GM23338 (cell line): ENCODE measurements at places on chromosomes 7 and 10.

- no peak for DNase-seq
Measured at GRCh38 chr7:151095828-151096475, 9.7 kb downstream of the AGAP3 start.

GRCh38 chr7:134362587-134363483, 46.1 kb upstream of the SLC35B4 start:
- no peak for DNase-seq

DNA sequence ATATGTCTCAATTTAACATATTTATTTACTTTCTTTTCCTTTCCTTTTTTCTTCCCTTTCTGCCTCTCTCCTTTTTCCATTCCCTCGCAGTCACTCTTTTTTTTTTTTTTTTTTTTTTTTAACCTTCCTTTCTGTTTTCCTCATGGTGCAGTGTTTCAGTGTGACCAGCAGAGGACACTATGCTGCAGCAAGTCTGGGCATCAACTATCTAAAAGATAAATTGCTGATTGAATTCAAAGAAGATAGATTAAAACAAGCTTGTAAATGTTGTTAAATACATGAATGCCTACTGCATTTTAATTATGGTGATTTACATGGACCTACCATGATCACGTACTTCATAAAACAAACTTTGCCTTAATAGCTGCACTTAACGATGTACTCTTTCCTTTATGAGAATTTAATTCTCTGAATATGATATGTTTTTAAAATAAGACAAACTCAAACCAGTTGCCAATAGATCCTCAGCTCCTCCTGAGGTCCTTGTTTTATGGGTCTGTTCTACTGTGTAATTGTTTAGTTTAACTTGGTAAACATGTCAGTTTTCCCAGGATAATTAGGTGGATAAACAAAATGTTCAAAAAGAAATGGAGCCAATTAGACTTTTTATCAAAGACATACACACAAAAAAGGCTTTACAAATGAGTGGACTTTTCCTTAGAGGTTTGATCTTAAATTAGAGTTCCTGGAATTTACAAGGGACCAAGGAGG, 101.0 kb upstream of the AGR3 start:
- peak; percentile 58 for DNase-seq

DNA sequence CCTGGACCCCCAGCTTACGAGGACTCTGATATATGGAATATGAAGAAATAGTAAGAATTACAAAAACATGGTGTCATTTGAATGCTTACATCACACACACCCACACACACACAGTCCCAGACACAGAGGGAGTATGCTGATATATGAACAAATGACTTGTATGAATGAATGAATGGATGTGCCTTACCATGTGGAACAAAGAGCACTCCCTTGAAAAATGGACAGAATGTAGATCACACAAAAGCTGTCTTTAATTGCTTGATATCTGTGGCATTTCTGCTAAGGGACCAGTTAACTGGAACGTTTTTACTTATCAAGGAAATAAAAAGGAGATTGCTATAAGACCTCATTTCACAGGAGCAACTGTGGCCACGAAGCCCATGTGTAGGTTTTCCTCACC, 46.0 kb downstream of the PRTFDC1 start:
- no peak for DNase-seq

- no peak for DNase-seq
Measured at GRCh38 chr7:91947948-91948347, 7.3 kb downstream of the AKAP9 start.

GRCh38 chr10:107409522-107409921, 245.0 kb upstream of the SORCS1 start:
- peak; percentile 61 for DNase-seq

DNA sequence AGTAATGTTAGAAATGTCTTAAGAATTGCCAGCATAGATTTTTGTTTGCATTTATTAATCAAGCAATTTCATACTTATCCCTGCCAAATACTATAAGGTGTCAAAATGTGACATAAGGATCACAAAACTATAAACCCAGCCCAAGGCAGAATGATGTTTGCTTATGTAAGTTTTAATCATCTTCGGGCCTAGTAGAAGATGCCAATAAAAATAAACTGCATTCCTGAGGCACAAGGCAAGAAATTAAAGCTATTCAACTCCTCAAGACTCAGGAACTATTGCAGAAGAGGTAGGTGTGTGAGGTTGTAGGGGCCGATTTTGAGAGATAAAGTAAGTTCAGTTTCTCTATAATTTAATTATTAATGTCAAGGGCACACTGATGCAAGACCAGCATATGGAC, 189.4 kb upstream of the AHR start:
- DNase-seq, result no peak

DNA sequence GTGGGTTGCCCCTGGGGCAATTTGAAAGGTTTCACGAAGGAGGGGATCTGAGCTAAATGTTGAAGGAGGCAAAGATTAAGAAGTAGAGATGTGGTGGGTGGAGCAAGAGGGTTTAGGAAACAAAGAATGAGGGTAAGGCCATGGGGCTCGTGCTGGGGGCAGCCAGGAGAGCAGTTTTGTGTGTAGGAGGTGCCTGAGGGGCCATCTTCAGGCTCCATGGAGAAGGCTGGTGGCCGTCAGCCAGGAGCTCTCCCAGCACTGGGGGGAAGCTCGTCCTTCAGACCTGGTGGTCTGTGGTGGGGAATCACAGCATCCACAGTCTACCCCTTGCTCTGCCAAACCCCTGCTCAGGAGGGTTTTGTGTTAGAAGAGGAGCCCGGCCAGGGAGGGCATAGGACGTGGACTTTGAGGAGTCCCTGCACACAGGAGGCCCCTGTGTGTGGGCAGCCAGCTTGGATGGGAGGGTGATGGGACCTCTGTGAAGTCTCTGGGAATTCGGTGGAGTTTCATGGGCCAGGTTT, 11.8 kb upstream of the CXCL12 start:
- DNase-seq, result no peak

DNA sequence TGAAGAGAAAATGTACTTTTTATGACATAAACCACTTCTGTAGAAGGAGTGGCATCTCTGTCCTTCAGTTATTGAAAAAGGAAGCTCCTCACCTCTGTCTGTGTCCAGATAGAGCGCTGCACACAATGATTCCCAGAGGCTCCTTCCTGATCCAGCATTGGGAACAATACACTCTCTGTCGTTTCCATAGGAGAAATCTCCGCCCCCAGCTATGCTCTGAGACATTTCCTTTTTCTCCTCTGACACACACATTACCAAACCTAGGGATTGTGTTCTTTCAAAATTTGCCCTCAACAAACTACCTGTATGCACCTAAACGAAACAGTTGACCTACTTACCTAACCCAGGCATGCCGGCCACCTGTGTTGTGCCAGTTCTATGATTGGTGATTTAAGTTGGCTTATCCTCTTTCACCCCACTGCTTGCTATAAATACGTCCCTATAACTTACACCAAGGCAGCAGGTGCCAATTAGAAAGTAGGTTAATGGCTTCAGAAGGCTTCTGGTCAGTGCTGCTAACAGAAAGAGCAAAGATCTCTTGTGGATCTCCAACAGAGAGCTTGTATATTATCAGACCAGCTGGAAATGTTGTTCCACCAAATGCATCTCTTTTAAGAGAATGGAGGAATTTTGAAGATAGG, 140.1 kb upstream of the JCAD start:
- DNase-seq, result no peak

DNA sequence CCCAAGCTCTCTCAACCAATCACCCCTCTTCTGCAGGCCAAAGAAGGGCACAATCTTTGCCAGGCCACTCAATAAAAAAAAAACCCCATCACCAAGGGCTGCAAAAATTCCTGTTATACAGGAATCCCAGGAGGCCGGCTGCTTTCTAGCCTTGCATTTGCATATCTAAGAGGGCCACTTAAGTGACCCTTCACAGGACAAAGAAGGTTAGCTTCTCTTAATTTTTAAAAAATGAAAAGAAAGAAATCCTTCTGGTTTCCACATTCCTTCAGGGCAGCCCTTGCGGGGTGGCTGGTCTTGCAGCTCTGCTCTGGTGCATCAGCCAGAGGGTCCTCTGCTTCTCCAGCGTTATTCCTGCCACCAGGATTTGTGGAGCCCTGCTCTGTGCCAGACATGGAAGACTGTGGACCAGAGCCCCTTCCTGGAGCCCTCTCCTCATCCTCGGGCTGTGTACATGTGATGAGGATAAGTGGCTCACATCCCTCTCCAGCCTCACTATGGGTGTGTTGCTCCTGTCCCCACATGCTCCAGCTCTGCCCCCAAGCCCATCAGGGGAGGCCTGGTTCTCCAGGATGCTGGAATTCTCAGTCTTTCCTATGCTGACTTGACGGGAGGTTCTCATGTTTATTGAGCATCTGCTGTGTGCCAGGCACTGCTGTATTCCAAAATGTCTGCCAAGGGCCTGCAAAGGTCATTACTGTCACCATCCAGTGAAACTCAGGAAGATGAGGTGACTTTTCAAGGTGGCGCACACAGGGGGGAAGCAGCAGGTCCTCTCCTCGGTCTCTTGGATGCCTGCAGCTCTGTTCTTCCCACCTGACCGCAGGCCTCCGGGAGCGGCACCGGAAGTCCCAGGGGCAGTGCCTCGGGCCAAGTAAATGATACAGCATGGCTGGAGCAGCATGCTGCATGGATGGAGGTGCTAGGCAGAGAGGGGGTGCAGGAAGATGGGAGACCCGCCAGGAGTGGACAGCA, 67.7 kb downstream of the ARHGAP22 start:
- peak; percentile 81 for DNase-seq

- DNase-seq, result no peak
Measured at GRCh38 chr10:113389969-113390368, 162.9 kb upstream of the HABP2 start.

- no peak for DNase-seq
Measured at GRCh38 chr7:47377741-47378140, 204.2 kb downstream of the TNS3 start.

- DNase-seq, result no peak
Measured at GRCh38 chr10:49162761-49163310, 25.4 kb downstream of the TMEM273 start.

DNA sequence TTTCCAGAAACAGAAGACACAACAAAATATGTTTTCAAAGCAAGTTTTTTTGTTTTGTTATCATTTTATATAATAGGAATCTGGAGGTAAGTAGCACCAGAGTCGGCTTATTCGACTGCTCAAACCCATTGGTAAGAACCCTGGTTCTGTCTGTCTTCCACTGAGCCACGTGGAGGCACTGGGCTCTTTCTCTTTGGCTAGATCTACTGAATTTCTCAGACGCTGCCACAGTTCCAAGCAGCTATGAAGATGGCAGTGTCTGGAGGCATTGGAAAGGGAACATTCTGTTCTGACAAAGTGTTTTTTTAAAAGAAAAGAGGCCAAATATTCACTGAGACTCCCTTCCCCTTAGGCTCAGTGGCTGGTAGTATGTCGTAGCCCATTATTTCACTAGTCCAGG, 338.8 kb downstream of the NRG3 start:
- no peak for DNase-seq

GRCh38 chr7:108417926-108418325, 38.3 kb downstream of the NRCAM start:
- DNase-seq, result no peak

DNA sequence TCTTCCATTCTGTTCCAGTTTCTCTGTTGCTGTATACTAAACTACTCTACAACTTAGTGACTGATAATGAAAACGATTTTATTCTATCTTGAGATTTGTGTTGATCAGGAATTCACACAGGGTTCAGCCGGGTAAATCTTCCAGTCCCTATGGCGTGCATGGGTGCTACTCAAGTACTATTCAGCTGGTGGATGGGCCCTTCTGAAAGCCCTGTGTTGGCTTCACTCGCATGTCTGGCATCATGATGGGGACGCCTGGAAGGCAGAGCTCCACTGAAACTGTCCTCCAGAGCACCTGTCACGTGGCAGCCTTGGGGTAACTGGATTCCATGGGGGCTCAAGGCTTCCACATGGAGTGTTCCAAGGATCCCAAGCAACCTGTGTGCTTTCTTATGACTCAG, 86.0 kb upstream of the ZMIZ1 start:
- no peak for DNase-seq

DNA sequence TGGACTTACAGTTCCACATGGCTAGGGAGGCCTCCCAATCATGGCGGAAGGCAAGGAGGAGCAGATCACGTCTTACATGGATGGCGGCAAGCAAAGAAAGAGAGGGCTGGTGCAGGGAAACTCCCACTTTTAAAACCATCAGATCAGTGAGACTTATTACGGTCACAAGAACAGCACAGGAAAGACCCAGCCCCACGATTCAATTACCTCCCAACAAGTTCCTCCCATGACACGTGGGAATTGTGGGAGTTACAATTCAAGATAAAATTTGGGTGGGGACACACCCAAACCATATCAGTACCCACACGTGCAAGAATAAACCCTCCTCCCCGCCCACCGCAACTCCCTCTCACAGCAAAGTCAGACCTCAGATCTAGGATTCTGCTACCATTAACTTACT, 4.5 kb upstream of the AIFM2 start:
- no peak for DNase-seq

DNA sequence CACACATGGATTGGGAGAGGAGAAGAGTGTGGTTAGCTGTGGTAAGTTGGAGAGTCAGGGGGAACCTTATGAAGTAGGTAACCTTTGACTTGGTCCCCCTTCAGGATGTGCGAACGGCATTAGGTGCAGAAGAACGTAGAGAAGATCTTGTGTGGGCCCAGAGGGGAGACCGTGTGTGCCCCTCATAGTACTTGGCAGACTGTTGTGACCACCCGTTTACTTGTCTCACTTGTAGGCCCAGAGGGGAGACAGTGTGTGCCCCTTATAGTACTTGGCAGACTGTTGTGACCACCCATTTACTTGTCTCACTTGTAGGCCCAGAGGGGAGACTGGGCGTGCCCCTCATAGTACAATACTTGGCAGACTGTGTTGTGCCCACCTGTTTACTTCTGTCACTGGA, 2.6 kb downstream of the GTPBP4 start:
- DNase-seq, result no peak

DNA sequence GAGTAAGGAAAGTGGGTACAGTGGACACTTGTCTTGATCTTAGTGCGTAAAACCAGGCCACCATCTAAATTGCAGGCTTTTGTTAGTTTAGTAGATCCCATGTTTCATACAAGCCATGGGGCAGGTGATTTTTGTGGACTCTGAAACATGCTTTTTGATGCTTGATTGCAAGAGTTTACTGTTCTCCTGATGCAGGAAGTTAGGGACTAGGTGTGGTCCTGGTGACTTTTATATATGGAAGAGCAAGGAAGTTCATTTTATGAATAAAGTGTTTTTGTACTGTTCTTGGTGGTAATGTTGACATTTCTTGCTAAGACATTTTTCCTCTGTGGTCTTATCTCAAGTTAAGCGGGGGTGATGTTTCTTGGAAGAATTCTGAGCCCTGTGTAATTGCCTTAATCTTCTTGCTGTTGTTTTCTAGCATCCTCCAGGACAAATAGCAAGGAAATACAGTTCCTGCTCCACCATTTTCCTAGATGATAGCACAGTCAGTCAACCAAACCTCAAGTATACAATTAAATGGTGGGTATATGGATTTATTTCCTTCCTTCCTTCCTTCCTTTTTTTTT, 89.0 kb upstream of the GJD4 start:
- DNase-seq, result no peak

GRCh38 chr10:110138197-110138812, 69.1 kb upstream of the MXI1 start:
- peak; percentile 92 for DNase-seq

- DNase-seq, result no peak
Measured at GRCh38 chr10:22434521-22434920, 89.2 kb downstream of the SPAG6 start.

- no peak for DNase-seq
Measured at GRCh38 chr10:24848195-24848594, 104.2 kb downstream of the PRTFDC1 start.

- no peak for DNase-seq
Measured at GRCh38 chr7:133904776-133905175, 222.4 kb upstream of the LRGUK start.
